ENCODE measurements at places on chromosomes 13 and 19.

DNA sequence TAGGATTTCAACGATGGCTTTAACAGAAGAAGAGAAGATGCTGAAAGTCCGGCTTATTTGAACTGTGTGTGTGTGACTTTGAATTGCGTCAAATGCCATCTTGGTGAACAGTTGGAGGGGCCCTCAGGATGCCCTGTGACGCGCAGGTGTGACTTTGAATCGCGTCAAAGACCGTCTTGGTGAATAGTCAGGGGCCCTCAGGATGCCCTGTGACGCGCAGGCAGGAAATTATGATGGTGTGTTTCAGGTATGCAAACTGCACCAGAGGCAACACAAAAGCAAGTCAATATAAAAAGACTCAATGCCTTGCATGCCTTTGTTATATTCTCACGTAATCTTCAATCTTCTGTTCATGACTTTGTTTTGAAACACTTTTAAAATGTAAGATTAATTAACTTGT is 29.2 kb downstream of the ATP11A start:
- no peak for DNase-seq

DNA sequence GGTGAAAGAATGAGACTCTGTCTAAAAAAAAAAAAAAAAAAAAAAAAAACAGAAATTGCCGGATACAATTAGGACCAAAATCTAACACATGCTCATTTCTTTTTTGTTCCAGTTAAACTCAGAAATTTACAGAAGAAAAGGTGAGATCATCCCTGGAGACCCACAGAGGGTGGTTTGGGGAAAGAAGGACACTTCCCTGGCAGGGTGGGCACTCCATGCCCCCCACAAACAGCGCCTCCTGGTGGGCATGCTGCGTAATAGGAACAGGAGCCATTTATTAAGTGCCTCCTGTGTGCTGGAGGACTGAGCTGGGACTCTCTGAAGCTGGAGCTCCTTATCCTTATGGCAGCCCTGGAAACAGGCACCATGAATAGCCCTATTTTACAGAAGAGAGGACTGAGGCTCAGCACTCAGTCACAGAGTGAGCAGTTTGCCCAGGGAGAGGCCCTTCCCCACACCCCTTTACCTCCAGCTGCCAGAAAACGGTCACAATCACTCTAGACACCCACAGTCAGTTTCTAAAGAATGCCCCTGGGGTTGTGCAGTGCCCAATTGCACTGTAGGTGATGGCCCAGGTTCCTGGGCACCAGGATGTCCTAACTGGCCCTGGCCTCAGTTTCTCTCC is 10.1 kb downstream of the C19orf38 start:
- DNase-seq = no peak

DNA sequence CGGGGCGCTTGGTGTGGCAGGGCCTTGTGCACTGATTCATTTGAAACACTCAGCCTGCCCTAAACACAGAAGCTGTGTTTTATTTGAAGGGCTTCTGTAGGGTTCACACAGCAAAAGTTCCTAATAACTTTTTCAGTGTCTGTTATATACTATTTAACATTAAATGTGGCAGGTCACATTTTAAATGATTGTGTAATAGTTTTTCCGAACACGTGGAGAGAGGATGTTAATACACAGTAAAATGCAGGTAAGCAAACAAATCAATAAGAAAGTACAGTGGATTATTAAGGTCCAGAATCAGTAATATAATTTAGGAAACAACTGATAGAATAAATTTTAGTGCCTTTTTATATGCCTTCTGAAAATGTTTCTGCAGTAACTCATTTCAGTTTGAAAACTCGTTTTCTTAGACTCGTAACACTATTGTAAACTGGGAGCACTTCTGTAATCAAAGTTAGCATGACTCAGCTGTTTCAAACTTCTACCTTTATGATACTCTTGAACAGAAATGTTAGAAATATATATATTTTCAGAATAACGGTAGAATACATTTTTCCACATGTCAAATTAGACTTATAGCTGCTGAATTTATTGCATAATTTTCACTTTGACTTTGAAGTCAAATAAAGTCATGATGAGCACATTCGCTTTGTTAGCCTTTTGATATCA is 70.1 kb downstream of the GGACT start:
- DNase-seq = no peak

DNA sequence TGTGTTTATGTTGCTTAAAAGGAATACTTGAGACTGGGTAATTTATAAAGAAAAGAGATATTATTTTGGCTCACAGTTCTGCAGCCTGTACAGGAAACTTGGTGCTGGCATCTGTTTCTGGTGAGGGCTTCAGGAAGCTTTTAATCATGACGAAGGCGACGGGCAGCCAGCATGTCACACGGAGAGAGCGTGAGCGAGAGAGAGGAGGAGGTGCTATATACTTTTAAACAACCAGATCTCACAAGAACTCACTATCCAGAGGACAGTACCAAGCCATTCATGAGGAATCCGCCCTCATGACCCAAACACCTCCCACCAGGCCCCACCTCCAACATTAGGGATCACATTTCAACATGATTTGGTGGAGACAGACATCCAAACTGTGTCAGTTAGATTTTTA is 163.4 kb upstream of the TSC22D1 start:
- DNase-seq = no peak

DNA sequence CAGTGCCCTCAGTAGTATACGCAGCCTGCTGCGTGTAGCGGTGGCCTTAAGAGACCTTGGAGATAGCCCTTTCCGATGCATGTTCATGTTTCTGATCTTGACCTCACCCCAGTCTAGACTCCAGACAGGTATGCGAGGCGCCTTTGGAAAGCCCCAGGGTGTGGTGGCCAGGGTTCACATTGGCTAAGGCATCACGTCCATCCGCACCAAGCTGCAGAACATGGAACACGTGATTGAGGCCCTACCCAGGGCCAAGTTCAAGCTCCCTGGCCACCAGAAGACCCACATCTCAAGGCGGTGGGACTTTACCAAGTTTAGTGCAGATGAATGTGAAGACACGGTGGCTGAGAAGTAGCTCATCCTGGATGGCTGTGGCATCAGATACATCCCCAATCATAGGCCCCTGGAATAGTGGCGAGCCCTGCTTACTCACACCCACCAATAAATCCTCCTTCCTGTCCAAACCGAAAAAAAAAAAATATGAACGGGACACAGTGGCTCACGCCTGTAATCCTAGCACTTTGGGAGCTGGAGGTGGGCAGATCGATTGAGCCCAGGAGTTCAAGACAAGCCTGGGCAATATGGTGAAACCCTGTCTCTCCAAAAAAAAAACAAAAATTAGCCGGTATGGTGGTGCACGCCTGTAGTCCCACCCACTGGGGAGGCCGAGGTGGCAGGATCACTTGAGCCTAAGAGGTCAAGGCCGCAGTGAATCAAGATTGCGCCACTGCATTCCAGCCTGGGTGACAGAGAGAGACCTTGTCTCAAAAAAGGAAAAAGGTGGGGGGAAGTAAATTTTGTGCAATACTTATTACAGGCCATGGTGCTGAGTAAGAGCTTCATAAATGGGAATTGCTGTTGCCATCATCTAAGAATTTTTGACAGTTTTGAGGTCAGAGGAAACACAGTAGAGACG is 12.4 kb upstream of the CBLC start:
- no peak for DNase-seq

GRCh38 chr13:97140611-97141010 is 81.5 kb upstream of the MBNL2 start:
- DNase-seq = no peak

- DNase-seq = peak; percentile 44
These were observed 16.0 kb upstream of the ERCC1 start for GRCh38 chr19:45439569-45440258.

DNA sequence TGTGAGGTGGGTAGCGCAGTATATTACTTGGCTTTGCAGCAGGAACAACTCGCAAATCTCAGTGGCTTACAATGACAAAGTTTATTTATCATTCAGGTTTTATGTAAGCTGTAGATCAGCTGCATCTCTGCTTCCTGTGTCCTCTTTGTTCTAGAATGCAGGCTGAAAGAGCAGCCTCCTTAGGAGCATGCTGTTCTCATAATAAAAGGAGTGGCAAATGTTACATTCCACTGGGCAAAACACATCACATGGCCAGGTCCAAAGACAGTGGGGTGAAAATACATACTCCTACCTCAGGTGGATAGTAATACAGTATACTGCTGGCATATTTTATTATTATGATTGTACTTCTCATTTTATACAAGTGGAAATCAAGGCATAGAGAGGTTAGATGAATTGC is 1.2 kb upstream of the CSNK1A1L start:
- no peak for DNase-seq

- DNase-seq = no peak
These were observed 3.2 kb downstream of the STX10 start for GRCh38 chr19:13146763-13147563.

- peak; percentile 4 for DNase-seq
These were observed 881.9 kb downstream of the SLITRK6 start for GRCh38 chr13:84917252-84917878.

DNA sequence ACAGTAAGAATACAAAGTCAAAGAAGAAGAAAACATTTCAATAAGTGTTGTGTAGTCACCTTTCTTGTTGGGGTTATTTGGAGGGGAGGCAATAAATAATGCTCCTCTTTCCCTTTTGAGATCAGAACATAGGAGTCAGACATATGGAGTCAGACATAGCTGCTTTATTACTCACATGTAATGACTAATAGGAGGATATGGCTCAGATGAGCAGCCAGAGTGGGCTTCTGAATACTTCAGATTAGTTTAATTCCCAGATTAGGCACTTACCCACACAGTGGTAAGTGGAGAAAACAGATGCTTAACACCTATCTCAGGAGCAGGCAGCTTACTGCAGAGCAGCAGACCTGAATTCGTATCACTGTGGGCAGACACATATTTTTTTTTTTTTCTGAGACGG is 31.7 kb upstream of the C1QTNF9B start:
- DNase-seq = no peak

GRCh38 chr13:41590643-41591042 is 133.3 kb downstream of the RGCC start:
- DNase-seq = no peak

DNA sequence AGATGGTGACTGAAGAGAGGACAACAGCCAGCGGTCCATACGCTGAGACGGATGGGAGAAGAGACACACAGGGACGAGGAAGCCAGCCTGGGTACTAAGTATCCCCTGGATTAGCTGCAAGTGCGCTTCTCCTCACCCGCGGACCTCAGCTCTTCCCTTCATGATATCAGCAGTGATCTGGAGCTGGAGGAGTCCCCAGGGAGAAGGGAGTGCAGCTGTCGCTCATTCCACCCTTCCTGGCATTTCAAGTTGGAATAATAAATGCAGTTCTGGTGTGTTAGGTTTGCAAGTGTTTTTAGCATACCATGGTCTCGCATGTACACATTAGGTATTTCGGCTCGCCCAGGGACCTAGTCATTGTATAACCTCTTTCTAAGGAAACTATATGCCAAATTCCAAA is 88.5 kb upstream of the C1QTNF9B start:
- no peak for DNase-seq

DNA sequence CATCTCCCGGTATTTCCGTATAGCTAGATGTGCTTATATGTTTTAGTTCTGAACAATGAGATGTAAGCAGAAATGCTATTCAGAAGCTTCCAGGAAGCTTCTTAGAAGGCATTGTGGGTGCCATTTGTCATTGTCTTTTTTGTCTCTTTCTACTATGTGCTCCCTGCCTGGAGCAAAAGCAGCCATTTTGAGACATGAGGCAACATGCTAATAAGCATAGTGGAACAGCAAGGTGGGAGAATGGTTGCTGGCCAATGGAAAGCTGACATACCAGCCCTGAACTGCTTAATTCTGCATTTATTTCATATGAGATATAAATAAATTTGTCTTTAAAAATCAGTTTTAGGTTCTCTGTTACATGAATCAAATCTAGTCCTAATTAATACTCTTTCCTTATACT is 299.7 kb downstream of the LMO7 start:
- DNase-seq = no peak

GRCh38 chr13:93529961-93530360 is 303.4 kb downstream of the GPC6 start:
- DNase-seq = peak; percentile 44

GRCh38 chr19:45763691-45764294 is 5.3 kb downstream of the SIX5 start:
- no peak for DNase-seq

DNA sequence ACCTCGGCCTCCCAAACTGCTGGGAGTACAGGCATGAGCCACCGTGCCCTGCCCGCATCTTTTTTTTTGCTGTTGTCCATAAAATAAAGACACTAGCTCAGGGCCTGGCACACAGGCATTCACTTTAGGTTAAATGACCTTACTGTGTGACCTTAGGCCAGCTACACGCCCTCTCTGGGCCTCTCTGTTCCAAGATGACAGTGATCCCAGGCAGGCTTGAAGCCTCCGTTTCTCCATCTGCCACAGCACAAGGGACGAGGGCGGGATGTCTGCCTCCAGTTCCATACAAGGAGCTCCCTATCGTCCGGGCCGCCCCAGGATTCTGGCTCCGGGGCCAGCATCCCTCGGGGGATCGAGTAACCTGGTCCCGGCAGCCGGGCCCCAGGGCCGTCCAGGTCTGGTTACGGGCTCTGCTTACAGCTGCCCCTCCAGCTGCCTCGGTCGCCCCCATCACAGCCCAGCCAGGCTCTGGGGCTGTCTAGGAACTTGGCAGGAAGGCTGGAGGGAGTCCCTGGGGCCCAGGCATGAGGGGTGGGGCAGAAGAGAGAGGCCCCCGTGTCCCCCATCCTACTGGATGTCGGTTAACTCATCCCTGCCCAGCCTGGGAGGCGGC is 11.9 kb upstream of the SEMA6B start:
- DNase-seq = no peak

- no peak for DNase-seq
These were observed 292.1 kb downstream of the TDRD3 start for GRCh38 chr13:60689076-60689475.

DNA sequence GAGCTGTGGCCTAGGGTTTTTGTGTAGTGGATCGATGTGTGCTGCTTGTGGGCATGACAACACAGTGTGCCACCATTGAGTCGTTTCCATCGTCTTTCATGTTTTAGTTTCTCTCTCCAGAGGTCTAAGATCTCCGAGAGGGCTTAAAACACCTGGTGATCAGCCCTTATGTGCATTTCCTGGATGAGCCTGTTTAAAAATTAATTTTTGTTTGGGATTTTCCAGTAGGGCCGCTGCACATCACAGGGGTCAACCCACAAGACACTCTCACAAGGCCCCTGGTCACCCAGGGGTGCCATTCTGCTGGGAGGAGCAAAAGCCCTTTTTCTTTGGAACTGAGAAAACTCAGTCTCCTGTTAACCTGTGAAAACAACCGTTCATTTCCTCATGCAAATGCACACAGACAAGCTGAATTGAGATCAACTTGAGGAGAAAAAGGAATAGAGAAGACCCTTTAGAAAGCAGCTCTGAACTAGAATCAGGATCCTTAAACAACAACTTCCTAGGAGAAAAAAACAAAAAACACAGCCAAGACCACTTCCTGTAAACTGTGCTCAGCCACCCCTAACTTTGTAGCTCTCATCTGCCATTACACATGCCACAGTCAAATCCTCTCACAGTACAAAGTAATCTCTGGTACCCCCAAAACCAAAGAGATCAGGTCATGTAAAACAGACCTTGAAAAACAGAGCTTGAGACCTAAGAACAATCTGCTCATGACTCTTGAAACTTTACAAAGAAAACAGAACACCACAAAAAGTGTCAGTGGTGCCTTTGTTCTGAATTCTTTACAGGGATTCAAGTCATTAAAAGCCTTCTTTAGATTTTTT is 8.3 kb upstream of the MTRF1 start:
- no peak for DNase-seq

All from H4 (cell line).